Endodermal cell (in vitro differentiated cells): ENCODE measurements at places on chromosomes 12 and 14. TPM values are rescaled to one million over a fixed set of nuclear protein-coding genes. Genes with fewer than 3 reads are reported as not detected.

DNA sequence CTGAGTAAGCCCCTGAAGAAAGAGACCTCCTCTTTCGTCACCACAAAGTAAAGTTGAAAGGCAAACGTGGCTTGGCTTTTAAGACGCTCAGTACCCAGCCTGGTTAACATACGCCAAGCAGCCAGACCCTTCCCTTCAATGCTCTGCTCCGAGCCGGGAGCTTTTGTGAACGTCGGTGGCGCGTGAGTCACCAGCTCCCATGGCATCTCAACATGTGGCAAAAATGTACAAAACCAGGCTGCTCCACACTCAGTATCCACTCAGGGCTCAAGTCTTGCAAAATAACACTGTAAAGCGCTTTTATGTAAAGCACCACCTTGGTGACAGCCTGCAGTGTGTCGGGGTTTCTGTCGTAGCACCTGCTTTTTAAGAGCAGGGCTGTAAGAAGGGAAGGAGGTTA lies 89.0 kb downstream of the SETD3 start:
- no peak for DNase-seq

DNA sequence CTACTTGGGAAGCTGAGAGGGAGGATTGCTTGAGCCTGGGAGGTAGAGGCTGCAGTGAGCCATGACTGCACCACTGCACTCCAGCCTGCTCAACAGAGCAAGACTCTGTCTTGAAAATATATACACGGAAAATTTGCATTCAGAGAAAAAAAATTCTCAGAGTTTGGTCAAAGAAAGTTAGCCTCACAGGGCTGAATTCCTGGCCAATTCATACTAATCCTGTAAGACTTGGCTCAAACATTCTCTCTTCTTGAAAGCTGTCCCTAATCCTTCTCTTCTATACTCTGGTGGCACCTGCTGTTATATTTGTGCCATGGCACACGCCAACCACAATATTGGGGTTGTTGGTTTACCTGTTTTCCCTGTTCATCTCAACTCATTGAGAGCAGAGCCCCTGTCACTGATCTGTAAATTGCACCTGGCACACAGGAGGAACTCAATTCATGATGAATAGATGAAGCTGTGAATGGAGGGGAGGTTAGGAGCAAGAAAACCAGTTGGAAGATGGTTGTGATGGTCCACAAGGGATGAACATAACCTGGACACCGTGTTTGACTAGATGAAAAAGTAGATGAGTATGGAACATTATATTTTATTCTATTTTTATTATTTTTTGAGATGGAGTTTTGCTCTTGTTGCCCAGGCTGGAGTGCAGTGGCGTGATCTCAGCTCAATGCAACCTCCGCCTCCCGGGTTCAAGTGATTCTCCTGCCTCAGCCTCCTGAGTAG lies 36.8 kb upstream of the SPTSSA start:
- DNase-seq: peak; percentile 50

- peak; percentile 74 for DNase-seq
These were observed 50.5 kb downstream of the PLXNC1 start for GRCh38 chr12:94198872-94199271.

- DNase-seq: peak; percentile 82
These were observed 28.0 kb upstream of the GARIN6 start for GRCh38 chr12:99619389-99620158.

ARMH4 gene
- total RNA-seq: 9.6 to 17.3 TPM (median 17.3 TPM) in 3 replicates

CARMIL3 gene
- total RNA-seq: 4.0 and 4.4 TPM in 2 replicates

TBPL2 gene
- total RNA-seq: not detected in 3 replicates

DNA sequence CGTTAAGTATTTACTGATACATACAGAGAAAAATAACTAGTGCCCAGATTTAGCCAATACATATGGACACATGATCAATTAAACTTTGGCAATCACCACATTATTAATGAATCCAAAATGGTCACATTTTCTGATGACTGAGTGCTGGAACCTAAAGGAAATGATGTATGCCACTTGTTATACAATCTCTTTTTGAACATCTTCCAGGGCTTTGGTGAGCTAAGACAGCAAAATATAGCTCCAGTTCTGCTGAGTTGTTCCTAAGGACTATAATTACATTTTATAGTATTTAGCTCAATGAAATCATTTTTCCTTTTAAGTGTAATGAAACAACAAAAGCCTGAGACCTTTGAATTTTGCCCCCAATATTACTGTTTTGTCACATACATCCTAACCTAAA lies 329.1 kb upstream of the ATP2B1 start:
- no peak for DNase-seq

SLC25A47 gene
- total RNA-seq: not detected in 3 replicates
